ENCODE measurements at places on chromosomes 2 and 18.

GRCh38 chr18:2970772-2971659 is 41.9 kb downstream of the LPIN2 start:
- DNase-seq: peak; percentile 57

DNA sequence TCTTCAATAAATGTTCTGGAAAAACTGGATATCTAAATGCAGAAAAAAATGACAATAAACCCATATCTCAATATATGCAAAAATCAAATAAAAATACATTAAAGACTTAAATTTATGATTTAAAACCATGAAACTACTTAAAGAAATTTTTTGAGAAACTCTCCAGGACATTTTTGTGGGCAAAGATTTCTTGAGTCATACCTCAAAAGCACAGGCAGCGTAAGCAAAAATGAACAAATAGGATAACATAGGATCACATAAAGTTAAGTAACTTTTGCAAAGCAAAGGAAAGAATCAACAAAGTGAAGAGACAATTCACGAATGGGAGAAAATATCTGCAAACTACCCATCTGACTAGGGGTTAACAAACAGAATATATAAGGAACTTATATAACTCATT is 1545.5 kb downstream of the SUCLG1 start:
- DNase-seq: no peak

GRCh38 chr2:36952748-36953197 is 13.6 kb downstream of the STRN start:
- no peak for DNase-seq

- no peak for DNase-seq
Observed at GRCh38 chr2:50863856-50864255, 168.1 kb downstream of the NRXN1 start.

DNA sequence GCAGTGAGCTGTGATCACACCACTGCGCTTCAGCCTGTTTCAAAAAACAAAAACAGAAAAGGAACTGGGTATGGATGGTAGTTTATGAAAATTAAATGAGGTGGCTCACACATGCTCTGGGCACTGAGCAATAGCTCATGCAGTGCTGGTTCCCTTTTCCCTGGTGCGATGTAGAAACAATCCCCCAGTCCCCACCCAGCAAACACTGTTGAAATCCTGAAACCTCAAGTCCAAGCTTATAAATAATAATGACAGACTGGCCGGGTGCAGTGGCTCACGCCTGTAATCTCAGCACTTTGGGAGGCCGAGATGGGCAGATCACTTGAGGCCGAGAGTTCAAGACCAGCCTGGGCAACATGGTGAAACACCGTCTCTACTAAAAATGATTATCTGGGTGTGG is 55.4 kb upstream of the SMAD2 start:
- DNase-seq: no peak

DNA sequence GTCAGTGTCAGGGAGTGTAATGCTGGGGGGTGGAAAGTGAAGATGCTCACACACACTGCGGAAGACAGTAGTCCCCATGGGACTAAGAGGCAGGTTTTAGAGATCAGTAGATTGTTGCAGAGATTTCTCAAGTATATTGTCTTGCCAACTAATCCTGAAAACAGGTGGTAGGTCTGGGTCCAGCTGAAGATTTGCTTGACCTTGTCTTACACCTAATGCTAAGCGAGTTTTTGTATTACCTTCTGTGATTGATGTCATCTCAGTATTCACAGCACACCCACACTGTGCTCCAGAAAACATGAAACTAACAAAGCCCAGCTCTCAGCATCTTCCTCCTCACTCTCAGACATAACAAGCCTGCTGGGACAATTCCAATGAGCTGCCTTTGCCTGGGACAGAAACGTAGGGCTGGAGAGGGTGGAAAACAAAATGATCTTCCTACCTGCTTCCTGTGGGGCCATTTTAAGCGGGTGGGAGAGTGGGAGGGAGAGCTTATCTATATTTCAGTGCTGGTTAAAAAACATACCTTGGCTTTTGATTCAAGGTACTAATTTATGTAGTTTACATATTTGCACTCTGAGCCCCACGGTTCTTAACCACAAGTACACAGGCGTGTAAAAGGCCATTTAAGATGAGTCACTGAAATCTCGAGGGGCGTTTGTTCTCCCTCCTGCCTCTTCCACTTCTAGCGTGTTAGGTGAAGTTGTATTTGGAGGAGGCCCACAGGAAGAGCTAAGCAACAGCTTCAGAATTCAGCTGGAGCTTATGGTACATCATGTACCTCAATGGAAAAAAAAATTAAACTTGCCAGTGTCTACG is 23.1 kb upstream of the RBMS1 start:
- peak; percentile 24 for DNase-seq

- no peak for DNase-seq
Observed at GRCh38 chr2:107543793-107544192, 282.9 kb upstream of the RGPD4 start.

- no peak for DNase-seq
Observed at GRCh38 chr2:143142598-143142997, 13.4 kb downstream of the ARHGAP15 start.

- no peak for DNase-seq
Observed at GRCh38 chr18:76530846-76531245, 35.8 kb upstream of the ZNF516 start.

- DNase-seq: no peak
Observed at GRCh38 chr2:237485304-237485703, 1.7 kb upstream of the MLPH start.

DNA sequence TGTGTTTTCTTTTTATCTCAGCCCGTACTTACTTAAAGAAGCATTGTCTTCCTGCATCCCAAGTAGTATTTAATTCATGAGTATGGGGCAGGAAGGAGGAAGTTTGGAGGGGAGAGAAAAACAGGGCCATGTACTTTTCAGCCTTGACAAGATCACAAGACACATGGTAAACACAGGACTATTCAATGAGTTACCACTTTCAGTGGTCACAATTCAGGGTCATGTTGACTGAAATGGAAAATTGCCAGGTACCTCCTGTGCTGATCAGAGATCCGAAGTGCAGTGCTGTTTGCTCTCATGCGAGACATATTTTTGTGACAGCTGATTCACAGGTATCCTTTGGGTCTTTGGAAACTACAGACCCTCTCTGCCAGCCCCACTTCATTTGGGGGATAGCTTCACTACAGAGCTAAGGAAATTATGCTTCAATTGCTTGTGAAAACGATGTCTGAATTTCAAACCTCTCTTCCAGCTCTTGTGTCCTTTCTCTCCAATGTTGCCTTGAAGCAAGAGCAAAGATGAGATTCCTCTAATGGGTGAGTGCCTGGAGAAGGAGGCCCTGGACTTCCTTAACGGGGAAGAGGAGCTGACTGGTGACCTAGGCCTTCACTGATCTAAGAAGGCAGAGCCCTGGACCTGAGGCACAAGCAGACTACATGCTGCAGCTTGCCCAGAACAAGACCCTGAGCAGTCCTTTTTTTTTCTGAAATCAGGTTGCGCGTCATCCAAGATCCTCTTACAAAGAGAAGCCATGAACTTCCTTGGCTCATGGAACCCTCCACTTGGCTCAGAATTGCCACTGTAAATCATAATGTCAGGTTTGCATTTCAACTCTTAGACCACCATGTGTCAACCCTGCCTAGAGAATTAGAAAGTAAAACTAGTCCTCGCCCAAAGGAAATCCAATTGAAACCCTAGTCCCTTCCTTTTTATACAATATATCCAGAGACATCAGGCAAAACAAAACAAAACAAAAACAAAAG is 44.1 kb downstream of the EVA1A start:
- no peak for DNase-seq

DNA sequence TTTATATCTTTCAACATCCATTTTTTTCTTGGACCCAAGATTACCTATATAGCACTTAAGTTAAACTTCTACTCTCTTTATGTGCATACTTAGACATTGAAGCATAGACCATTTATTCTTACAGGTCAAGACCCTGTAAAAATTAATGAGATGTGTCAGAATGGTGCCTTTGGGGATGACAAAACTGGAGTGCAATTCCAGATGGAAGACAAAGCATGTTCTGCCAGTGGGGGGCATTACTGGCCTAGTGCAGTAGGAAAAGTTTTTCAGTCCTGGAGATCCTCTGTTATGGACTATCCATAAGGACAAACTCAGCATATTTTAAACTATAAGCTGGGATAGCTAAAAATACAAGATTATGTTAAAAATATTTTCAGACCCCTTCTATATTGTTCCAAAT is 57.8 kb upstream of the MMADHC start:
- no peak for DNase-seq

DNA sequence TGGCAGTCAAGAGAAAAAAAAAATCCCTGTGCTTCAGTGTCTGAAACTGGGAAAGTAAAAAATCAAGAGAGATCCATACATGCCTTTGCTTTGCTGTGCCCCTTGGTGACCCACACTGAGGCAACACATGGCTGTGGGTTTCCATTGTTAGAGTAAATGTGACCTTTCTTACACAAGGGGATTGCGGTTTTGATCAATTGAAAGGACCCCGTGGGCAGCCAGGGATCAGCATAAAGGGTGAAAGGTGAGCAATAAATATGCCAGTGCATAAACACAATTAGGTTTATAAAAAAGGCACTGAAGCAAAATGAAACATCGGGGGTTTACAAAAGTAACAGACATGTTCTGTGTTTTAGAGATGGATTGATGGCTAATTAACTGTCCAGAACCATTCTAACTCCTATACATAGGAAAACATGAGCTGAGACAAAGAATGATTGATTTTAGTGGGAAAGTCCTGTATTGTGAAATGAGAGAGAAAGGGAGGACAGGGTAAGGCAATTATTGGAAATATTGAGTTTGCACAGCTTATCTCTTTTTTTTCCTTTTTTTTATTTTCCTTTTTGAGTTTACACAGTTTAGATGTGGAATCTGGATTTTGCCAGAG is 40.7 kb upstream of the BBS5 start:
- DNase-seq: no peak

GRCh38 chr2:188956961-188957360 is 17.2 kb upstream of the COL3A1 start:
- no peak for DNase-seq

GRCh38 chr2:219633276-219634065 is 6.0 kb downstream of the SLC4A3 start:
- DNase-seq: no peak

DNA sequence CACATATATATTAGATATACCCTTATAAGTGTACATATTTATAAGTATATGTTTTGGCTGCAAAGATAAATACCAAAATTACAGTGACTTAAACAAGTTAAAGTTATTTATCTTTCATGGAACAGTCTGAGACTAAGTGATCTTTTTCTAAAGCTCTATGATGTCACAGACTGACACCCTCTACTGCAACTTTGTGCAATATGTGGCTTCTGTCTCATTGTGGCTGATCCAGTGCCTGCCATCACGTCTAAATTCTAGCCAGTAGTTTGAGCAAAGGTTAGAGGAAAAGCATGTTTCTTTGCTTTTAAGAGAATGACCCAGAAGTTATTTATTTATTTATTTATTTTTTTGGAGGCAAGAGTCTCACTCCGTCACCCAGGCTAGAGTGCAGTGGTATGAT is 13.8 kb upstream of the GATA6 start:
- DNase-seq: no peak

DNA sequence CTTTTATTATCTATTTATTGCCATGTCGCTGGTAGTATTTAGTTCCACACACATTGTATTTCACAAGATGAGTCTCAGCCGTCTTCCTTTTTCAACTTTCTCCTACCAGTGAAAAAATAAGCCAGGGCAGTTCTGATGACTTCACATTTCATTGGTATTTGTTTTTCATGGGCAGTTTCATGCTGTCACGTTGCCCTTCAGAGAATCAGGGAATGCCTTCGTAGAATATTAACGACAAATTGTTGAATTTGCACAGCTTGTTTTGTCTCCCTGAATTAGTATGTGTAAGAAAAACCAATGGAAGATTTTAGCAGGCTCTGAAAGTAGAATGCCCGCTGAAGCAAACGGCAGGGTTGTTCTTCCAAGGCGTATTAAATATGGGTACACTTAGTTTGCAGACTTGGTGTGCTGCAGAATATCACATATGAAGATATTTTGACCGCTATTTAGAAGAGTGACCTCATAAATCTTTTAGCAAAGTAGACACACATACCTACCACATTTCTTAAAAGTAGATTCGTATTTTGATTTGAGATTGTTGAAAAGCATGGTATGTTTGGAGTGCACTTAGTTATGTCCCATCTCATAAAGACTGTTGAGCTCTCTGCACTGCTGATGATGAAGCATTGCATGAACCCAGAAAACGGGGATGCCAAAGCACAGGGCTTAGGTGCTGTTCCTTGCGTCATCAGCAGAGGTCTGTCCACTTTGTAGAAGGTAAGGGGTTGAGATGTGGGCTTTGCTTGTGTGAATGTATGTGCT is 2.9 kb downstream of the NEDD4L start:
- DNase-seq: no peak

DNA sequence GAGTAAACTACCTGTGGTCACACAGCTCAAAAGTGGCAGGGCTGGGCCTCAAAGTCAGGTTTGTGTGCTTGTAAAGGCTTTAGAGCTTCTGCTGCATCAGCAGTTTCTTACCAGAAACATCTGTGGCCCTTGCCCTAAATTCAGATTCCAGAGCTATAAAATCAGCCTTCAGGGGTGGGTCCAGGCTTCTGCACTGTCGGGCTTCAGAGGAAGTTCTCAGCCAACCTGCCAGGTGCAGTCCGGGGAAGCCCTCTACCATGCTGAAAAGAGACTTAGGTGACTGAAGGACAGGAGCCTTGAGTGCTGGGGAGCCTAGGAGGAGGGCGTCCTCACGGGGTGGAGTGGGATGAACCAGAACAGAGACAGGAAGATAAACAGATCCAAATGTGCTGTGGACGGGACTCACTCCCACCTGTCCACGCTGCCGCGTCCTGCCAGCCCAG is 69.9 kb upstream of the HS6ST1 start:
- DNase-seq: no peak

- no peak for DNase-seq
Observed at GRCh38 chr2:161161074-161161706, 962 bp downstream of the TANK start.

DNA sequence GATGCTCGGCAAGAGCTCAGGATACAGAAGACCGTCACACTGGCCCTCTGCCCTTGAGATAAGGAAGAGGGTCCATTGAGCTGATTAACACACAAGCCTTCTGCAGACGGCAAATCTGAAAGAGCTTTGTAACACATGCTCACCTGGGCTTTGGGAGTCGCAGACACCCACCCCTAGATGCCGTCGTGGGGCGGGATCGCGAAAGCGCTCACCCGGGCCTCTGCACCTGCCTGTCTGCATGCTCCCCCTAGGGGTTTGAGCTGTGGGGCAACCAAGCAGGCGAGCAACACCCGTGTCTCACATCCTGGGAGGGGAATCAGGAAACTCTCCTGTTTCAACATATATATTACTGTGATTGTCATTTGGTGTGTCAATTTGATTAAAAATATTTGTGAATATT is 99.8 kb upstream of the KCNH7 start:
- DNase-seq: no peak

DNA sequence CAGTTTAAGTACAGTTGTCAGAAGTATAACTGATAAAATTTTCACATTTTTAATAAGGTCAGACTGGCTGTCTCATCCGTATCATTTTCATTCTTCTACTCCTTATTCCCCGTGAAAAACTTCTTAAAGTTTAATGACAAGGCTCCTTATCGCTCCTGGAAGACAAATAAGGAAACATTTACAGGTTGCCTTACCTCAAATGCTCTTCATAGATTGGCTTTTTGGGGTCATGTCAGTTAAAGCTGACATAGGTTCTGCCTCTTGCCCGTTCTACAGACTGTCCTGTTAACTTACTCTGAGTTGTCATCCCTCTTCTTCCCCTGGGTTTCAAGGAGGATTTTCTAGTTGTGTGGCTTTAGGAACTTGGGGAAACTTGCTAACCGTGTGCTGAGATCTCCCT is 75.3 kb downstream of the TANC1 start:
- no peak for DNase-seq

GRCh38 chr2:173654161-173654895 is 299.7 kb downstream of the CDCA7 start:
- no peak for DNase-seq

- DNase-seq: no peak
Observed at GRCh38 chr18:55381277-55381676, 206.7 kb downstream of the TCF4 start.

GRCh38 chr18:26357960-26358359 is 131.7 kb downstream of the TAF4B start:
- no peak for DNase-seq

All from CD4-positive, alpha-beta T cell treated with Interleukin-6 for 4 hours (primary cell).